ENCODE measurements at places on chromosomes 7 and 10. TPM values are rescaled to one million over a fixed set of nuclear protein-coding genes. Genes with fewer than 3 reads are reported as not detected.

The MRLN gene
- total RNA-seq: not detected

The KCNIP2 gene
- total RNA-seq: 12.6 TPM

The ADCY1 gene
- 92.1 TPM for total RNA-seq

The FRAT1 gene
- total RNA-seq: 4.9 TPM

The STEAP1 gene
- total RNA-seq: 0.82 TPM

- DNase-seq: no peak
These were observed 39.7 kb upstream of the MTPN start for GRCh38 chr7:136016649-136017395.

- DNase-seq: no peak
These were observed 245.8 kb downstream of the FRMD4A start for GRCh38 chr10:14084875-14085274.

GRCh38 chr7:21969822-21970221 lies 24.1 kb upstream of the CDCA7L start:
- DNase-seq: no peak

- no peak for DNase-seq
These were observed 137.0 kb downstream of the GLCCI1 start for GRCh38 chr7:8105449-8106095.

- DNase-seq: no peak
These were observed 8.7 kb downstream of the ZNF37A start for GRCh38 chr10:38102880-38103279.

DNA sequence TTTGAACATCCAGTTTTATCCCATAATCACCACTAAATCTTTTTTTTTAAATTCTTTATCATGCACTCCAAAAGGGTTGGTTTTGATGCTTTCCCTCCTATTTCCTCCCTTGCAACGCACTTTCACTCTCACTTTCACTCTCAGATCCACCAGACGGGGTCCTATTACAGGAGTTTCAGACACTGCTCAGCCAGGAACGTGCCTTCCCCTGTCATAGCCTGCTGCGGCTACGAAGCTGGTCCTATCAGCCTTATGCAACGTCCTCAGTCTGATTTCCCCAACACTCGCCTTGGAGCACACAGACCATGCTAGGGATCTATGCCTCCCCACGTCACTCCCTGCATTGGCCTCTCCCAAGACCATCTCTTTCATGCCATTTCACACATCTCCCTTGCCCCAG lies 23.4 kb downstream of the ZPBP start:
- DNase-seq: no peak

DNA sequence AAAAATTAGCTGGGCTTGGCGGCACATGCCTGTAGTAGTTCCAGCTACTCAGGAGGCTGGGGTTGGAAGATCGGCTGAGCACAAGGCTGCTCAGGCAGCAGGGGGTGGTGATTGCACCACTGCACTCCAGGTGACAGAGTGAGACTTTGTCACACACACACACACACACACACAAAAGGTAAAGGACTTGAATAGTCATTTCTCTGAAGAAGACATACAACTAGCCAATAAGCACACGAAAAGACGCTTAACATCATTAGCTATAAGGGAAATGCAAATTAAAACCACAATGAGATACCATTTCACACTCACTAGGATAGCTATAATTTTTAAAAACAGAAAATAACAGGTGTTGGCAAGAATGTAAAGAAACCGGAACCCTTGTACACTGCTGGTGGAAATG lies 48.6 kb downstream of the HIP1 start:
- no peak for DNase-seq

GRCh38 chr7:70463352-70463938 lies 668.5 kb upstream of the GALNT17 start:
- DNase-seq: no peak

GRCh38 chr10:61655335-61655851 lies 7.3 kb upstream of the CABCOCO1 start:
- no peak for DNase-seq

GRCh38 chr10:3624367-3624766 lies 160.6 kb downstream of the KLF6 start:
- DNase-seq: no peak

DNA sequence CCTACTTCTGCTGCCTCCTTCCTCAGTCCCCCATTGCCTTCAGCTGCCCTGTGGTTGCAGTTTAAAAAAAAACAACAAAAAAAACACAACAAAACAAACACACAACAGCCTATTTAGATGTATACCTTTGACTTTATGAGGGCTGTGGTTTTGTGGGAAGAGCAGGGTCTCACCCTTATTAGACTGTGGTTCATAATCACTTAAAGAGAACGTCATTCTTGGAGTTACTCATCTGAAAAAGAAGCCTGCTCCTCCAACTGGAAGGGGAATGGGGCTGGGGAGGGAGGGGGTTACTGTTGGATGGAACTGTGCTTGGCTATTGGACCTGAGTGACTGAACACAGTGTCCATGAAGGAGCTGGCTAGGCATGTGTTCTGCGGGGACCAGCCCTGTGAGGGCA lies 48.1 kb downstream of the SDK1 start:
- no peak for DNase-seq
